ENCODE measurements at places on chromosomes 2 and 18.

DNA sequence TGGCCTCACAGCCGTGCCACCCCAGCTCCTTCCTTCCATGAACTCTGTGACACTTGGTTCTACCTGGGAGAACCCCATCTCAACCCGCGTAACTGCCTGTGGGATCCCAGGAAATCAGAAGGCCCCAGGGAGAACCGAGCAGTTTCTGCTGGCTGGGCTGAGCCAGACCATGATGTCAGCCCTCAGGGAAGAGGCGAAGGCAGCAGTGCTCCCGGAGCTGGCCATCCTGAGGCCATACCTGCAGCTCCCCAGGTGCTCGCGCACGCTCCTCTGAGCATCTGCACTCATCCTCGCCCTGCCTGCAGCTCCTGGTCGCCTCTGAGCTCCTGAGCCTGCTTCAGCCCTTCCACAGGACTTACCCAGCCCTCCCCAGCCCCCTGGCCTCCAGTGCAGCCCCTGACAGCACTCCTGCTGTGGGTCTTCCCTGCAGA, 186.1 kb downstream of the SEPTIN10 start:
- DNase-seq: no peak

DNA sequence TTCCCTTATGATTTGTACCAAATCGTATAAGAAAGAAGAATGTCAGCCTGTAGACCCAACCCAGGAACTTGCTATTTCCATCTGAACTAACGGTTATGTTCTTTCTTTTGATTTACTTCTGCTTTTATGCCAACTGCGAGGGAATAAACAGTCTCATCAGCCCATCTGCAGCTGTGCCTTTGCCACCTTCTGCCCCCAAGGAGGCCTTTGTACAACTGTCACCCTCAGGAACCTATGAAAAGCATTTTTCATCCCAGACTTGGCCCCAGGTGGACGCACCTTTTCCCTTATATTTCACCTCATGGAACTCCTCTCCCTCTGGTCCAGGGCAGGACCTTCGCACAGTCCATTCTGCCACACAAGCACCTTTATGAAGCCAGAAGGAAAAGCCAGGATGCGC, 109.8 kb downstream of the AOX1 start:
- DNase-seq: no peak

DNA sequence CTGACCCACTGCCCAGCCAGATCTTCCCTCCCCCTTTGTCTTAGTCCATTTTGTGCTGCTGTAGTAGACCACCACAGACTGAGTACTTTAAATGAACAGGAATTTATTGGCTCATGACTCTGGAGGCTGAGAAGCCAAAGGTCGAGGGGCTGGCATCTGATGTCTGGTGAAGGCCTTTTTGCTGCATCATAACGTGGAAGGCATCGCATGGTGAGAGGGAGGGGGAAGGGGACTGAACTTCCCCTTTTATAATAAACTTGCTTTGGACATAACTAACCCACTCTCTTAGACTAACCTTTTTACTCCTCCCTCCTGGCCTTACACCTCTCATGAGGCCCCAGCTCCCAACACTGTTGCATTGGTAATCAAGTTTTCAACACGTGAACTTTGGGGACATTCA, 83.8 kb downstream of the MAP4K4 start:
- DNase-seq: no peak

- DNase-seq: no peak
Measured at GRCh38 chr2:113282747-113283533, 4.2 kb upstream of the PAX8 start.

DNA sequence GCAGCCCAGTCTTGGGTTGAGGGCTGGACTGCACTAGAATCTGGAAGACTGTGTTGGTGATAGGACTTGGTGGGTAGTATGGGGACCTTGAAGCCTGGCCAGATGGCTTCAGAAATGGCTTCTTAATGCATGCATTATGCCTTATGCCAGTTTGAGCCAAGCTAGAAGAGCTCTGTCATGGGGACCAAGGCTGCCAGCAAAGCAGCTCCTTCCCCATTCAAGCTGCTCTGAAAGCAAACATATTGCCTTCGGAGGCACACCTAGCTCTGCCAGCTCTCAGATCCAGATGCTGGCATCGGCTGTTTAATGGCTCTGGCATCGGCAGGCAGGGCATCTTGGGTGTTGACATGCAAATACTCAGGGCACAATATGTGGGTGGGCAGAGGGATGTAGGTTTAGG, 59.0 kb upstream of the IGFBP5 start:
- DNase-seq: no peak

DNA sequence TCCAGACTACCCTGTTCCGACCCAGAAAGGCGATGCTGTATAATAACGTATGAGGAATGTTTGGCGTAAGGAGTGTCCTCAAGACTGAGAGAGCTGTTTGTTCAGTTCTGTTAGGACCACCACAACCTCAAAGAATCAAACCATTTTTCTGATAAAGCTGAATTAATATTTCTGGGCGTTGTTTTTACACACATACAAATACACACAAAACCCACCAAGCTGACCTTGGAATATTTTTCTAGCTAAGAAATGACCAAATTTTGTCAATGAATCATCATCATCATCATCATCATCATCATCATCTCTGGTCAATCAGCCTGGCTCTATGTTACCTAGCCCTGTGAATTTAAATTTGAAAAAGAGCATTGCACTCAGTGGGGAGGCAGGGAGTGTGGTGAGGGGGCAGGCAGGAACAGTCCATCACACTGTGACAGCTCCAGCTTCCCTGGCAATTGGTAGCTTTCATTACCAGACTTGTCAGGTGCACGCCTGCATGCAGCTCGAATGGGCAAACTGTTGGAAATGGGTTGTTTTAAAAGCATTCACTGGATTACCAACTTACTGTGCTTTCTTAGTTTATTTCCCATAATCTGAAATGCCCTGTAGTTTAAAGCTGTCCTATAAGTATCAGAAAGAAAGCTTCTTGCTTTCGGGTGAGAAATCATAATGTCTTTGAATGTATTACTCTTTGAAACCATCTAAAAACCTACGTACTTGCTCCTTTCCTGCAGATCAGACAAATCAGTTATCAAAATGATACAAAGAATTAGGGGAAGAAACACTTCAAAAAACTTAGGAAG, 6.9 kb upstream of the POU3F3 start:
- no peak for DNase-seq

- DNase-seq: no peak
Measured at GRCh38 chr18:3851159-3851558, 401.2 kb downstream of the TGIF1 start.

DNA sequence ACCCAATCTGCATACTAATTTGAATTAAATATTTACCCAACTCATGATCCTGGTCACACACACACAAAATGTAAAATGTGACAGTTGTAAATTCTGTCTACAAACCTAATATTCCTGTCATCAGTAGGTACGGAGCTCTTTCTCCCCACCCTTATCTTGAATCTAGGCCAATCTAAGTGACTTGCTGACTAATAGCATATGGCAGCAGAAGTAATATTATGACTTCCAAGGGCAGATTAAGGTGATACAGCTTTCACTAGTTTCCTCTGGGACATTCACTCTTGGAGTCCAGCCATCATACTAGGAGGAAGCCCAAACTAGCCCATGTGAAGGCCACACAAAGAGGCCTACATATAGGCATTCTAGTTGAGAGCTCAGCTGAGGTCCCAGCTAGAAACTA, 89.4 kb downstream of the TMEM131 start:
- no peak for DNase-seq

GRCh38 chr2:184530239-184530638, 68.1 kb upstream of the ZNF804A start:
- no peak for DNase-seq

- DNase-seq: no peak
Measured at GRCh38 chr2:197851451-197851850, 47.1 kb downstream of the PLCL1 start.

DNA sequence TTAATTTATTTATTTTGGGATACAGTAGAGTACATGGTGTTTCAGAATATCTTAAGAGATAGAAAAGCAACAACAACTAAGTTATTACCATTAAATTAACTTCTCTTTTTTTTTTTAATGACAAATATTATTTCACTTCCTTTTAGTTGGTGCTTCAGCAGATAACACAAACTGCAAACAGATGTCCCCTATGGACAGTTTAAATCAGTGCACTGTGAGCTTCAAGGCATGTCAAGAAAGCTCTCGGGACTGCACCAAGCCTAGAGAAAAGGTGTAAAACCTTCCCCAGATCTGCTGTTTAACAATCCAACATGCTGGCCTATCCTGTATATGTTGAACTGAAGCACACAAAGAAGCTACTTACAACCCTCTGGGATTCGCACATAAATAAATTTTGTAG, 122.7 kb downstream of the TCF4 start:
- no peak for DNase-seq

GRCh38 chr18:57437402-57437765, 2.2 kb downstream of the ONECUT2 start:
- DNase-seq: no peak

- DNase-seq: no peak
Measured at GRCh38 chr2:166125557-166125956, 2.3 kb downstream of the SCN1A start.

DNA sequence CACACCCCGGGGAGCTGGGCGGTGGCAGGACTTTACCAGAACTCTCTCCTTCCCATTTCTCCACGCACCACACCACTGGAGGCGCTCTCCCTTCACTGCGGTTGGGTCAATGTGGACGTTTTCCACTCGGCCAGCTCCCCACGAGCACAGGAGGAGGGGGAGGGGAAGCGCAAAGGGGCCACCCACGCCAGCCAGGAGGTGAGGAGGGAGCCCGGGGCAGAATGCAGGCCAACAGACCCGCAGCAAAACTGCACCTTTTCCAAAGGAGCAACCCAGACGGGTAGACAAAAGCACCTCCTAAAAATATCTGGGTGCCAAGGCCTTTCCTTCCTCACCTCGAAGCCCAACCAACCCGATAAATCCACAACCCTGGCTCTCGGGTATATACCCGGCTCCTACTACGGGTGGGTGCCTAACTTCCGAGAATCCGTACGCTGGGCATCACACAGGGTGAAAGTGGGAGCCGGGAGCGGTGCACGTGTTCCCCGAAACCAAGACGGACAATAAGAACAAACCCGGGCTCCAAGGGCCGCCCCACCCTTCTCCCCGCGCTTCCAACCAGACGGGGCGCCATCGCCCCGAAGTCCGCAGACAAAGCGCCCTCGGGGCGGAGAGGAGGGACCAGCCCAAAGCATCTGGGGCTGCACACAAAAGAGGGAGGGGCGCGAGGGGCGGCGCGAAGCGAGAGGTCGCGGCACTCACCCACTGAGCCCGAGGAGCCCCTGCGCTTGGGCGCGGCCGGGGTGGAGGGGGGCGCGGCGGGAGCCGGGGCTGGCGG, 1.0 kb downstream of the RTN4 start:
- DNase-seq: no peak

GRCh38 chr2:240369801-240370585, 65.5 kb upstream of the GPC1 start:
- peak; percentile 76 for DNase-seq

- DNase-seq: no peak
Measured at GRCh38 chr18:76456018-76456750, 38.9 kb downstream of the ZNF516 start.

DNA sequence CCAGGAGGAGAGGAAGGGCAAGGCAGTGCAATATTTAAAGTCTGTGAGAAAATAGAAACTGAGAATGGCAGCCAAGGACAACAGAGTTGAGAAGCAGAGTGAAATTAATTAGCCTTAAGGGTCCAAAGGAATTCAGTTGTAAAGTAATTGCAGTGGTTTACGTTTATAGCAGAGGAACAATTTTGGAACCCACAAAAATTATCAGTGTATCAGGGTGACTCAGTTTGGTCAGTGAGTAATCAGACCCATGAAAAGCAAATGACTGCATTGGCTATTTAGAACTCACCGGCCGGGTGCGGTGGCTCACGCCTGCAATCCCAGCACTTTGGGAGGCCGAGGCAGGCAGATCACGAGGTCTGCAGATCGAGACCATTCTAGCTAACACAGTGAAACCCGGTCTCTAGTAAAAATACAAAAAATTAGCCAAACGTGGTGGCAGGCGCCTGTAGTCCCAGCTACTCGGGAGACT, 245.8 kb upstream of the SLC39A10 start:
- peak; percentile 61 for DNase-seq

GRCh38 chr2:237911363-237912017, 52.1 kb downstream of the RAMP1 start:
- no peak for DNase-seq

GRCh38 chr18:73952296-73952946, 195.2 kb downstream of the FBXO15 start:
- DNase-seq: no peak

GRCh38 chr18:68034296-68034695, 517.8 kb upstream of the DSEL start:
- DNase-seq: no peak

GRCh38 chr2:4588606-4589005, 885.2 kb downstream of the DCDC2C start:
- DNase-seq: no peak

DNA sequence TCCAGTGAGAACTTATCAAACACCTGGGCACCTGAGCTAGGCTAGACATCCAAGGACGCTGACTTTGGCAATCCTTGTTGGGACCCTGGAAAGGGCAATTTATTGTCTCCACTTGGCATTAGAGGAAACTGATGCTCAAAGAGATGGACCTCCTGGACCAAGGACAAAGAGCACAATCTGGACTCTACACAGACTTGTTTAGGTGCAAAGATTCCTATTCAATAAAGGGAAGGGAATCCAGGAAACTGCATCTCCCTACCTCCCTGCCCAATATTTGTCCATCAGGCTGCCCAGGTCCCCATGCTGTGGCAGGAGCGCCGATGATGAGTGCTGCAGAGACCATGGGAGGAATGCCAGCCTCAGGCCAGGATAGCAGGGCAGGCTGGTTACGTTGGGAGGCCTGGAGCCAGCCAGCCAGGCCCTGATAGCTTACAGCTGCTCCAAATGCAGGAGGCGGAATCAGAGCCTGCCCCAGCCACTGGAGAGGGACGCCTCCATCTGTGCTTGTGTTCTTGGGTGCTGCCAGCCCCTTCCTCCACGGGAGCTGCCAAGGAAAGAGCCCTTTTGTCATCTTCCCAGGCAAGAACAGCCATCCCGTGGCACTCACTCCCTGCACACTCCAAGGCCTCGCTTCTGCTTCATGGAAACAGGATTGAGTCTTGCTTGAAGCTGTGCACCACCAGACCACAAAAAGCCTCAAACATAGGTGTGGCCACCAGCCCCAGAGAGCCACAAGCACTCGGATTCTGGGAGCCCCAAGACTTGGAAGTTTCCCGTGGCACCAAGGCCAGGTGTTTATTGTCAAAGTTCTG, 60.0 kb downstream of the HS1BP3 start:
- no peak for DNase-seq

DNA sequence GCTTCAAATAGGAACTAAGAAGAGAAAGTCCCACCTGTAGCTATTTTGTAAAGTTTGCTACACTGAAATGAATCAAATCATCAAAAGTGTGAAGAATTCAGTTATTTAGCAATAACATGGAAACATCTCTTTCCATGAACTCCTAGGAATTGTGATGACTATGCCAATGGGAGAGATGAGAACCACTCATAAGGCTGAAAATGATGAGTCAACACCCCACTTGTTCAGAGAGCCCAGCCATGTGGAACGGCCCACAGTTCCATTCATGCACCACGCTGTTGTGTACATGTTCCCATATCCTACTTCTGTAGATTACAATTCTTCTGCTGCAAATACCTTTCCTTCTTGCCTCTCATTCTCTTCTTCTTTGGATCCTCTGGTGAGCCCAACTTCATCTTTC, 645.5 kb upstream of the ID2 start:
- DNase-seq: no peak

Data from AG04449 (cell line).